Germinal center (tissue), 1 donor: ENCODE measurements at places on chromosomes 7 and 10.
A peak's percentile ranks its signal among the peaks of the same experiment; 100 is the strongest.

GRCh38 chr10:50604049-50604640, 19.6 kb downstream of the SGMS1 start:
- DNase-seq = peak; percentile 30

- DNase-seq = no peak
These were observed 65.2 kb downstream of the COL13A1 start for GRCh38 chr10:69866688-69867461.

- DNase-seq = no peak
These were observed 60.9 kb downstream of the SLC35B4 start for GRCh38 chr7:134255814-134256213.

- DNase-seq = no peak
These were observed 95.1 kb upstream of the LRGUK start for GRCh38 chr7:134031835-134032617.

- DNase-seq = no peak
These were observed 8.3 kb upstream of the GDF10 start for GRCh38 chr10:47291682-47292081.

GRCh38 chr7:20188567-20188966, 28.6 kb downstream of the MACC1 start:
- DNase-seq = no peak

GRCh38 chr10:28253169-28253785, 49.6 kb downstream of the MPP7 start:
- no peak for DNase-seq
